ENCODE measurements at places on chromosomes 1 and 21.

GRCh38 chr21:15753741-15754140 lies 24.0 kb downstream of the USP25 start:
- no peak for DNase-seq

GRCh38 chr1:64269558-64269884 lies 66.1 kb downstream of the UBE2U start:
- no peak for DNase-seq

- no peak for DNase-seq
Measured at GRCh38 chr21:39444421-39445180, 977 bp downstream of the LCA5L start.

DNA sequence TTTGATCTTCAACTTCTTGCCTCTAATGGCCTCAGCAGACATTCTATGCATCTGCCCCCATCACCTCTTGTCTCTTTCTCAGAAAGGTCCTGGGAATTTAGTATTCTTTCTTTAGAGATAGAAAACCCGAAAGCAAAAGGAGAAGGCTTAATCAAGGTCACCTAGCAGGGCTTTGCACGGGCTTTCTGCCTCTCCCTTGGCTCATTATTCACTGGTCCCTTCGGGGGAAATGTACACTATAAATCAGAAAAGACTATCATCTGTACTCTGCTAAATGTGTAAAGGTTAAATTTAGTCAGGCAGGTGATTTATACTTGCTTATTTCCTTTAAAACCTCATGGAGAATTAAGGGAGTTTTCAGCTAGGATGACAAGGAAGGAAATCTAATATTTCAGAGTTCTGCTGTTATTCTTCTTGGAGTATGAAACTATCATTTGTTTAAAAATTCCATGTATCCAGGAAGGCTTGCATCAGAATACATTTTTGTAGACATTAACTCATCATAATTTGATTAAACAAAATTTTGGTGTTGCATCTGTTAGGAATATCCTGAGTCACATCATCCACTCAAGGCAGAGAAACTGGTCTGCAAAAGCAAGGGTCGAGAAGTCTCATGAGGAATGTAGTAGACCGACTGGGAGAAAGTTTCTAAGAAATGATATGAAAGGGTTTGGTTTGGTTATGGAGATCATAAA lies 124.6 kb downstream of the GABPA start:
- no peak for DNase-seq

DNA sequence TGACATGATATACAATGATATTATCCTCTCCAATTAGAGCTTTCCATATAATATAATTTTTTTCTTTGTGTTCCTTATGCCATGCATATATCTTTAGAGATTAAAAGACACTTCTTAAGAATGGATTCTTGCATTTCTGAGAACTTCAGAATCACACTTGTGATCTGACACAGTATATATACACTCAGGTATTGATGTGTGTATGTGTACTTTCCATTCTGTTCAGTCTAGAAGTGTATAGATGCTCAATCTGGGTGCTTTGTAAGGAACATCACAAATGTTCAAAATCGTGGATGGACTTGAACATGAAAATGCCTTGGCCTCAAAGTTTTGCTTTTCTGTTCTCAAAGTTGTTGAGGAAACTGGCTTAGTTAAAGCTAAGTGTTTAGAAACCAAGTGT lies 102.7 kb downstream of the FGGY start:
- DNase-seq, result no peak

GRCh38 chr1:3042481-3042880 lies 21.2 kb downstream of the ACTRT2 start:
- DNase-seq, result no peak

DNA sequence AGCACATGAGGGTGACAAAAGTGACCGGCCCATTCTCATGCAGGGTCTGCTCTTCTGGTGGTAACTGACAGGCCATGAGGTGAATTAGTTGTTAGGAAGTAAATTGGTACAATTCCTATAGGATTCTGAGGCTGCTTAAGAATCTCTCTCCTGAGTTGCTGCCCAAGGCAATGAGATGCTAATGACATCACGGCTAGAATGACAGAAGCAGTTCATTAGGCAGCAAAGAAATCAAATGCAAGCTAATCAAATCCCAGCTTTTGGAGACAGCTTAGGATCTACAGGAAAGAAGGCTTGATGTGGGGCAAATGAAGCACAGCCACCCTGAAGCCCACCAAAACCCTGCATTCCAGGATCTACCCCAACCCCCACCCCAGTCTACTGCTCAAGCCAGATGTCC lies 265.2 kb downstream of the ASTN1 start:
- DNase-seq, result no peak

DNA sequence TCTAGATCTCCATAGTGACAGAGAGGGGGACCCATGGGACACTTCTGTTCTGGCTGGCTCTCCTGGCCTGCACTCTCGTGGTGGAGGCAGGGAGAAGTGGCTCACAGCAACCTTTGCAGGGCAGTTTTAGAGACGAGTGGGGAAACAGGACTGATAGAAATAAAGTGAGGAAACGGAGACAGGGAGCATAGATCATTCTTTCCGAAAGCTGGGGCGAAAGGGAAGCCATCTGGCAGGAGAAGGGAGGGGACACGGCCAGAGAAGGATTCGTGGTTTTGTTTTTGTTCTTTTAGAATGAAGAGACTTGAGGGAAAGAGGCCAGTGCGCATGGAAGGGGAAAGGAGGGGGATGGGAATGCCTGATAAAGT lies 3.5 kb downstream of the TIE1 start:
- no peak for DNase-seq

- DNase-seq, result no peak
Measured at GRCh38 chr1:154888757-154889156, 18.7 kb upstream of the KCNN3 start.

- no peak for DNase-seq
Measured at GRCh38 chr21:40117236-40117635, 250.0 kb downstream of the PCP4 start.

- DNase-seq, result no peak
Measured at GRCh38 chr1:39488793-39489566, 2.5 kb upstream of the BMP8A start.

- no peak for DNase-seq
Measured at GRCh38 chr1:200281201-200281835, 128.5 kb downstream of the ZNF281 start.

- no peak for DNase-seq
Measured at GRCh38 chr1:115827452-115828044, 13.4 kb downstream of the NHLH2 start.

DNA sequence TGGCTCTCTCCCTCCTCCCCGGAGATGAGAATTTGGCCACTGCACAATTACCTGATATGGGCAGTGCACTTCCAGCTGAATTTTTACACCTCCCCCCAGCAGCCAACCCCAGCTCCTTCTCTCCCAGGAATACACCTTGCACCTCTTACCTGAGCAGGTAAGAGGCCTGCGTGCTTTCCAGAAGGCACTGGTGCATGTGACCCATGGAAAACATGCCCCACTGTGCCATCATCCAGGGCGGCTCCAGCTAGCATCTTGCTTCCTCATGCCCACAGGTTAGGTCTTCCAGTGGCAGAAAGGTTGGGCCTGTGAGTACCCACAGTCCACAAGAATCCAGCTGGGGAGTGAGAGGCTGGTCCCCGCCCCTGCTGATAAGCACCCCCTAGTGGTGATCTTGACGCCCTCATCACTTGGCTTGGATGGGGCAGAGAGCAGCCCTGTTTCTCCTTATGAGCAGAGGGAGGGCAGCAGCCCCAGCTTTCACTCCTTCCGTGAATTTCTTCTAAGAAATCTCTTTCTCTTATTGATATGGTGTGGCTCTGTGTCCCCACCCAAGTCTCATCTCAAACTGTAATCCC lies 57.8 kb downstream of the EDARADD start:
- no peak for DNase-seq

DNA sequence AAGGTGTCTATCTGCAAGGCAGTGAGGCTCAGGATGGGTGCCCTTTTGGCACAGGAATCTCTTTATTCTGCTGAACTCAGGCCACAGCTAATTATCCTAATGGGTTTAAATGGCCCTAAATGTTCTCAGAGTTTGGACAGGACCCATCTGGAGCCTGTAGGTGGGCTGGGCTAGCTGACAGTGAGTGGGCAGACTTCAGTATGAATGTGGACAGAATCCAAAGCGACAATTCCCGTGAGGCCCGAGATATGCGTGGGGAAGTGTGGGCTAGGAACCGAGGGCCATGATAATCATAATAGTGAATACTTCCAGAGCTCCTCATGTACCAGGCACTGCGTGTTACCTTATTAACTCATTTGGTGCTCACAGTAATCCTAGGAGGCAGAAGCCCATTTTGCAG lies 165.3 kb downstream of the GRIK3 start:
- DNase-seq, result no peak

GRCh38 chr1:64019818-64020217 lies 183.6 kb upstream of the UBE2U start:
- DNase-seq, result no peak

All from NCI-H345 (cell line).